ENCODE measurements at places on chromosomes 3 and 15.
A peak's percentile ranks its signal among the peaks of the same experiment; 100 is the strongest.

- peak; percentile 41 for DNase-seq
These were observed 16.5 kb upstream of the LAMP3 start for GRCh38 chr3:183178833-183179549.

DNA sequence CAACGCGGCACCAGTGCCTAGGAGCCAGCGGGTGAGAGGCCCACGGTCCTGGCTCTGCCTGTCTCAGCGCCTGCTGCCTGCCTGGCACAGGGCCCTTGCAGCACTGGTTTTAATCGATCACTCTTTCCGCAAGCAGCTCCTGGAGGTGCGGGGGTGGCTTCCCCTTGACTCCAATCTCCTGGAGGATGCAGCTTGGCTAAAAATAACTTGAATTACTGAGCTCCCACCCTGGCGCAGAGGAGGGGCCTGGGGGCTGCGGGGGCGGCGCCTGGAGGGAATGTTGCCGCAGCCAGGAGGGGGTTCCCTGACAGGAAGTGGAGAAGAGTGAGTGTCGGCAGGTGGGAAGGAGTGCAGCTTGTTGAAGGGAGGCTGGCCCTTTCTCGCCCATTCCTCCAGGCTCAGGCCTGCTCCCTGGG lies 9.9 kb upstream of the RPL29 start:
- DNase-seq: no peak

GRCh38 chr3:187739561-187740332 lies 5.5 kb downstream of the BCL6 start:
- DNase-seq: peak; percentile 65

DNA sequence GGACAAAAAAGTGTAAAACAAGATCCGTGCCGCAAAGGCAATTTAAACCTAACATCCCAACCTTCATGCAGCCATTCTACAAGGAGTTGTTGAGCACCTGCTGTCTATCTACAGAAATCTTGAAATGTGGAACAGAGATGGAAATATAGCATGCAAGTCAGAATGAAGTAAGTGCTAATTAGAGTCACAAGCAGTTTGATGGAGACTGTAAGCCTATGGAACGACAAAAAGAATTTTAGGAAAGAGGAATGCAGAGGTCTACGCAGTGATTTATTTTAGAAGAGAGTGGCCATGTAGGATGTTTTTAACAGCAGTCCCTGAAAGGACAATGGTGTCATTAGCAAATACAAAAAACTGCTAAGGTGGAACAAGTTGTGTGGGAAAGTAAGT lies 851 bp upstream of the DCBLD2 start:
- no peak for DNase-seq

GRCh38 chr3:144270100-144270499 lies 298.5 kb downstream of the DIPK2A start:
- no peak for DNase-seq

- DNase-seq: no peak
These were observed 78.0 kb upstream of the SLC6A6 start for GRCh38 chr3:14324224-14324944.

DNA sequence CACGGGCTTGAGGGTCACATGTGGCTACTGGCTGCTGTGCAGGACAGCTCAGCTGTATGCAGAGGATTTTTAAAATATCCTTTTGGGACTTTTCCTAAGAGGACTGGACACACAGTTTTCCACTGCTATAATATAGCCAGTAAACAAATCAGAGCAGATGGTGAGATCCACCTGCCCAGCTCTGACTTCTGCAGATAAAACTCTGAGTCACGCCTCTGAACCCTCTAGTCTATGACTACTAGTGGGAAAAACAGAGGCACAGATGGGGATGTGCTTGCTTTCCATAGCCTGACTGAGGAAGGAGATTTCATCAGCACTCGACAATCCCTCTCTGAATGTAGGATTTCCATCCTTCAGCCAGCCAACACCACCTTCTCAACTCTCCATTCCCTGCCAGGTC lies 45.1 kb downstream of the COLQ start:
- no peak for DNase-seq

- no peak for DNase-seq
These were observed 544.4 kb downstream of the DIPK2A start for GRCh38 chr3:144516026-144516425.

DNA sequence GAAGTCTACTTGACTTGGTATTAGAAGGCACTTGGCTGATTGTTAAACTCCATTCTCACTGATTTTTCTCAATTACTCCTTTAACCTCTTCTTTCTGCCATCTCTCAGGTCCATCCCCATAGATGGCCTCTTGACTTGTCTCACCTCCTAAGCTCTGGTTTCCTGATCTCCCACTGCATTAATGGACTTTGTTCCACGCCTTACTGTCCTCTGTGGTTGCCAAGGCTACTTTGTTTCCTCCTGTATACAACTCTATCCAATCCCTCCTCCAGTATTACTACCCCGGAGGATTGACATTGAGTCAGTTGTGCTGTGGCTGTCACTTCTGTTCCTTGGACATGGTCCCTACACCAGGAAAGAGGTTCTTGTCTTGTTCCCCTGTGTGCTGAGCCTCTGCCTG lies 10.6 kb upstream of the GLCE start:
- DNase-seq: no peak

DNA sequence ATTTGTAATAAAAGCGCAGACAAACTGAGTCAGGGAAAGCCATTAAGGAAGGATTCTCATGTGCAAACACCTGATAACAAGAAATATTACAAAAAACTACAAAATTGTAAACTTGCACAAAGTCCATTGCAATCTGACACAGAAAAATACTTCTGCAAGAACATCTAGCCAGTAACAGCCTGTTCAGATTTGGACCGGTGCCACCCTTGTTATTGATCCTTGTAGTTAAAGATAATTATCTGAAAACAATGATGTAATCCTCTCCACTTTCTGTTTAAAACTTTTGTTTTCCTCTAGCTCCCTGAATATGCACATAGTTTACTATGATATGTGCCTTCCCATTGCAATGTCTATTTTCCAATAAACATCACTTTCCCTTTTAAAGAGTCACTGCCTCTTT lies 1090.2 kb downstream of the PLOD2 start:
- DNase-seq: no peak

GRCh38 chr15:62164396-62165103 lies 535 bp downstream of the C2CD4B start:
- DNase-seq: no peak

DNA sequence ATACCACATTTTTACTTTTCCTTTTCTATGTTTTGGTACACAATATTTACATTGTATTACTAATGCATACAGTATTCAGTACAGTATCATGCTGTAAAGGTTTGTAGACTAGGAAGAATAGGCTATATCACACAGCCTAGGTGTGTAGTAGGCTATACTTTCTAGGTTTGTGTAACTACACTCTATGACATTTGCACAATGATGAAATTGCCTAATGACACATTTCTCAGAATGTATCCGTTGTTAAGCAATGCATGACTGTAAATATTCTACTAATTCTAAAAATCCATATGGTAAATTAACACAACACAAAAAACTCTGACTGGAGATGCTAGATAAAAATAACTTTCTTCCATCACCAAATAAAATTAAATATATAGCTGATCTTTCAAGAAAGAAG lies 16.2 kb downstream of the NEDD4 start:
- no peak for DNase-seq

GRCh38 chr3:193832833-193833413 lies 239.9 kb downstream of the OPA1 start:
- no peak for DNase-seq

GRCh38 chr3:71725271-71725991 lies at the start of gene EIF4E3:
Gene EIF4E3 (minus strand): TSS chr3:71725402. CDS start chr3:71725367, 35 bp downstream.
- peak; percentile 32 for DNase-seq

- no peak for DNase-seq
These were observed 195.8 kb downstream of the MTHFS start for GRCh38 chr15:79700951-79701480.

DNA sequence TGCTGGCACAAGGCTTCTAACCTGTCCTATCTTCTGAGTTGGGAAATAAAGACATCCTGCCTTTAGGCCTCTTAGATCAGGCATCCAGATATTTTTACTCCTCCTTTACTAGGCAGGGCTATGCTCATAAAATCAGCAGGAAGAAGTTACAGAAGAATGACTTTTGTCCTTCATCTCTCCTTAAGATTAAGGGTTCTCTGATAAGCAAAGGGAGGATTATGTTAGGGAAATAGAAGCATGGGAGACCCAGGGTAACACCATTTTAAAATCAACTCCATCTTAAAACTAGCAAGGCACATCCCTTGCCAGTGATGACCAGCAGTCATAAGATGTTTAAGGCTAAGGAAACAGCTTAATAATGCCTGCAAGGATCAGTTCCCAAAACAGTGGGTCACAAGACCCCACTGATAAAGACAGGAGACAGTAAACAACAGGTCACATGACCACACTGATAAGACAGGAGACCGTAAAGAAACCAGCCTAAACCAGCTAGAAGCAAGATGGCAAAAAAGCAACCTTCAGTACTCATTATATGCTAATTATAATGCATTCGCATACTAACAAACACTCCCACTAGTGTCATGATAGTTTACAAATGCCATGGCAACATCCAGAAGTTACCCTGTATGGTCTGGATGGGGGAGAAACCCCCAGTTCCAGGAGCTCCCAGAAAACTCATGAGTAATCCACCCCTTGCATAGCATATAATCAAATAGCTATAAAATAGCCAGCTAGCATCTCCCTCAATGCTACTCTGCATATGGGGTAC lies 14.5 kb upstream of the EHHADH start:
- no peak for DNase-seq

GRCh38 chr3:34067536-34068051 lies 269.2 kb downstream of the PDCD6IP start:
- DNase-seq: no peak

DNA sequence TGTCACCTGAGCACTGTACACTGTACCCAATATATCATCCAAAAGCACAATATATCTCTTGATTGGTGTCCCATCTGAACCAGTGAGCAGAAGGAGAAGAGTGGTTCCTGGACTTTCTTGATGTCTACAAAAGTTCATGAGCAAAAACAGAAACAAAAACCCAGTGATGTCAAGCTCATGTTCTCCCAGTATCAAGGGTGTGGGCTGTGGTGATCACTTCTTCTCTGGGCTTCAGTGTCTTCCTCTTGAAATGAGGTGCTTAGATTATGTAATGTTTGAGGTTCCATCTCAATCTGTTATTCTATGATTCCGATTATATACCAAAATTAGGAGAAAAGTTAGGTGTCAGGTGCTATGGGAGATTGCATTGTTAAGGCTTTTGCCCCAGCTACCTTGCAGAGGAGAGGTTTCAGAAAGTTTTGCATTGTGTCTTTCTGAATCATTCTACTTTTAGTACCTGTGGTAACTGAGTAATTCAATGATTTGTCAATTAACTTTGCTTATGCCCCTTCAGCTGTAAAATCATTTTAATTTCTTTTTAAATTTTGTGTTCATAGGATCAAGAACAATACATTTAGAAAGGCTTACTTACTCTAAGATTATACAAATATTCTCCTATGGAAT lies 122.0 kb upstream of the EOMES start:
- DNase-seq: no peak

- DNase-seq: no peak
These were observed 86.4 kb upstream of the VGLL3 start for GRCh38 chr3:87077355-87077754.

- DNase-seq: no peak
These were observed 10.9 kb upstream of the ITGA11 start for GRCh38 chr15:68442903-68443302.

DNA sequence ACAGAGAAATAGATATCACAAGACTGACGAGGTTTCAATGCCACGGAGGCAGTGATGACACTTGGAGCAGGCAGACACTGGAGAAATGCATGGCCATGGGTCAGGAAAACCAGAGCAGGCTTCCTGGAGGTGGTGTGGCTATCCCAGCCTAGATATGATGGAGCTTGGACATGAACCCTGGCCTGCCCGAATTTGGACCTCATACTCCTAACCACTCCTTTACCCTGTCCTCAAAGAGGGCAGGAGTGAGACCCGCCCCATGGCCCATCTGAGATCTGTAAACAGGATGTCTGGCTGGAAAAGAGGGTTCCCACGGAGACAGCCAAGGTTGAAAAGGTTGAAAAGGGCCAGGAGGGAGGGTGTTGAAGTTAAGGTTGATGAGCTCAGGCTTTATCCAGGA lies 31.0 kb downstream of the CPN2 start:
- no peak for DNase-seq

DNA sequence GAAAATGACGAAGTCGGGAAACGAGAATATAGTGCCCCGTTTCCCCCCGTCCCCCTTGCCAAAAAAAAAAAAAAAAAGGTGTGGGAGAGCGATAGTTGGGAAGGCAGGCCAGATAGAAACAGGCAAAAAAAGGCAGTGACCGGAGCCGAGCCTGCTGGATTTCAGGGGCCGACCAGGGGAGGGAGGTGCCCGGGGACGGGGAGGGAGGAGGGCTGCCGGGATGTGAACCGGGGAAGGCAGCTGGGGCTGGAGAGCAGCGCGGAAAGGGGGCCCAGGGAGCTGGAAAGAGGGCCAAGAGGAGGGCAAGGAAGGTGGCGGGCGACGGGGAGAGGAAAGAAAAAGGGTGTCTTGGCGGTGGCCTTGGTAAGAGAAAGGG lies 837 bp downstream of the LRRN1 start:
- no peak for DNase-seq

- DNase-seq: no peak
These were observed 82.6 kb upstream of the SMAD3 start for GRCh38 chr15:66982816-66983215.

- peak; percentile 45 for DNase-seq
These were observed 2.4 kb upstream of the CD96 start for GRCh38 chr3:111539351-111540331.
